T-cell (primary cell): ENCODE measurements at places on chromosomes 6 and 20.

- H3K27me3 ChIP-seq = no peaks in the 10 kb centered on the region
- DNase-seq = no peak
These were observed 460 bp downstream of the PLAGL1 start for GRCh38 chr6:144007478-144008119.

DNA sequence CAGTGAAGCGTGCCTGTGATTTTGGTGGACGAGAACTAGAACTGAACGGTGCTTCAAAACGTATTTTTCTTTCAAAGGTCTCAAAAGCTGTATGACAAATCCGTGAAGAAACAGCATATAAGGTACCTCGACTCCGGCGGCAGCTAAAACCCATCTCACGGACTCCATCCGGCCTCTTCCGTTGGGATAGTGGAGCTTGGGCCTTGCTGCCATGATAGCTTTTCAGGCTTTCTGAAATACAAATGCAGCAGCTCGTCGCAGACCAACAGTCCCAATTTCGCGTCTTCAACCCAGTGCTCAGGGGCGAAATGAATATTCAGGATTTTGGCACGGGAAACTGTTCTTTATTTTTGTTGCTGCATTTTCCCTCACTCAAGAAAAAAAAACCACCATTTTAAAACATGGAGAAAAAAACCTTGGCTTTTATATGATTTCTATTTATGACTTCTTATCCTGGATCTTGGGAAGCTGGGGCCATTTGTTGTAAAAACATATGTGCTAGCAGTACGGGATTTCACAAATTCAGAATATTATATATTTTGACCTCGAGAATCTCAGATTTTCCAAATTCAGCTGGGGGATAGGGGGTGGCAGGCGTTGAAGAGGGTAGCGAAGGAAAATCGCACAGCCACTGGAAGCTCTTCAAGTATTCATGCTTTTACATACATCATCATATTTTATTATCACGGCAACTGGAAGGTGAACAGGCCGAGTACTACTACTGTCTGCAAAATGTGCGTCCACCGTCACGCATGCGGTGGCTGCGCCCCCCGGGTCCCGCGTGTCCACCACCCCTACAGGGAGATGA lies 849 bp downstream of the GSTA4 start:
- no peaks in the 10 kb centered on the region for H3K4me1 ChIP-seq
- no peaks in the 10 kb centered on the region for H3K27me3 ChIP-seq
- DNase-seq = no peak
- H3K36me3 ChIP-seq = no peaks in the 10 kb centered on the region
- no peak overlapping the region for H3K27ac ChIP-seq
- peak overlapping the region; percentile 76 for H3K4me3 ChIP-seq

DNA sequence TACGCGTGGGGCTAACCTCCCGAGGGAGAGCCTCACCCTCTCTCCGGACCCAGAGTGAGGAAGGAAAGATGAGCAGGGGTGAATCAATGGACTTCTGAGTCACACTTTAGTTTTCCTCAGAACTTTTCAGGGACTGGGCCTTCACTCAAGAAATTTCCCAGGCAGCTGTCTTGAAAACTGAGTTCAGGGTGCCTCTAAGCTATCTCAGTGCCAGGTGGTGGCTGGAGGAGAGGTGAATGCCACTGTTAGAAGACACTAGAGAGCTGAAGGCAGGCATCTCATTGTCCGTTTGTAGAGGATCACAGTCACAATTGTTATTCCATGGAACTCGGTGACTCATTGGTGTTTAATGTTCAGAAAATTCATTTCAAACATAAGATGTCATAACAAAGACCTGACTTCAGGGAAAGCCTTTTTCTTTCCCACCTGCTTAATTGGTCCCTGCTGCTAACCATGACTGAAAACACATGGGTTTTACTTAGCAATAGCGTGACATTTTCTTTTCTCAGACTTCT lies 5.3 kb upstream of the SERPINB6 start:
- DNase-seq = no peak
- H3K36me3 ChIP-seq = no peaks in the 10 kb centered on the region
- no peaks in the 10 kb centered on the region for H3K4me1 ChIP-seq

- H3K4me1 ChIP-seq = no peaks in the 10 kb centered on the region
- DNase-seq = no peak
These were observed 7.4 kb downstream of the TTPAL start for GRCh38 chr20:44483112-44483511.

DNA sequence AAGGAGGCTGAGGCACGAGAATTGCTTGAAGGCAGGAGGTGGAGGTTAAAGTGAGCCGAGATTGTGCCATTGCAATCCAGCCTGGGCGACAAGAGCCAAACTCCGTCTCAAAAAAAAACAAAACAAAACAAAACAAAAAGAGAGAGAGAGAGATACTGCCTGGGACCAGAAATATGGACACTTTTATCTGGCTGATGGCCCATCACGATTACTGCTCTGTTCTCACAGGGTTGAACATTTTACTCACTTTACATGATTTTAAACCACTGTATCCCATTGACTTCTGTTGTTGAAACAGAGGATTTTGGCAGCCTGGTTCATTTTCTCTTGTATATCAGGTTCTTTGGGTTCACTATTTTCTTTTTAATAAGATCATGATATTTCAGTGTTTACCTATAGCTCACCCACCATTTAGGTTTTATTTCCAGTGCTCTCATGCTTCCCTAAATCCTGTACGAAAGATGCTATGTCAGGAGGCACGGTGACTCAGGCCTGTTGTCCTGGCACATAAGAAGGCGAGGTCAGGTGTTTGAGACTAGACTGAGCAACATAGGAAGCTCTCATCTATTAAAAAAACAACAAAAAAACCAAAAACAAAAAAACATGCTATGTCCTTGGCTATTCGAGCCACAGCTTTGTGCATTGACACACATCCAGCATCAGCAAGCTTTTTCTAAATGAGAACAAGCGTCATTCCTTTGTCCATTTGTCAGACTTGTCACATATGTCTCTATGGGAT lies 34.5 kb upstream of the RREB1 start:
- no peaks in the 10 kb centered on the region for H3K27me3 ChIP-seq
- peaks cover 4% of the 10 kb centered on the region for H3K4me1 ChIP-seq
- no peak for DNase-seq
- no peaks in the 10 kb centered on the region for H3K36me3 ChIP-seq
- no peak overlapping the region for H3K27ac ChIP-seq
